ENCODE measurements at places on chromosomes 1 and 21.
A peak's percentile ranks its signal among the peaks of the same experiment; 100 is the strongest.

- no peak for ATAC-seq
Observed at GRCh38 chr1:226590614-226591013, 42.0 kb downstream of the STUM start.

DNA sequence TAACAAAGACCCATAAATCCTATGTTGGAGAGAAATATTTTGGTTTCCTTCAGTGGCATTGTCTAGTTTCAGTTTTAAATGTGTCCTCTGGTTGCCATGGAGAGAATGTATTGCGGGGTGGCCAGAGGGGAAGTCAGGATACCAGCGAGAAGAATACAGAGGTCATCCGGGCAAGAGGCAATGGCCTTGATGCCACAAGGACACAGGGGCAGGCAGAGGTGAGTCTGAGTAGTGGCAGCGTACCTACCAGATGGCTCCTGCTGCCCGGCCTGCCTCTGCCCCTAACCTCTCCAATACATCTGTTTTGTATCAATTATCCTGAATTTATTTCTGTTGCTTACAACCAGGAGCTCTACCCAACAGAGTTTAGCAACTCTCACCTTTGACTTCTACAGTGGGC, 14.9 kb downstream of the KLHDC7A start:
- no peak for ATAC-seq

DNA sequence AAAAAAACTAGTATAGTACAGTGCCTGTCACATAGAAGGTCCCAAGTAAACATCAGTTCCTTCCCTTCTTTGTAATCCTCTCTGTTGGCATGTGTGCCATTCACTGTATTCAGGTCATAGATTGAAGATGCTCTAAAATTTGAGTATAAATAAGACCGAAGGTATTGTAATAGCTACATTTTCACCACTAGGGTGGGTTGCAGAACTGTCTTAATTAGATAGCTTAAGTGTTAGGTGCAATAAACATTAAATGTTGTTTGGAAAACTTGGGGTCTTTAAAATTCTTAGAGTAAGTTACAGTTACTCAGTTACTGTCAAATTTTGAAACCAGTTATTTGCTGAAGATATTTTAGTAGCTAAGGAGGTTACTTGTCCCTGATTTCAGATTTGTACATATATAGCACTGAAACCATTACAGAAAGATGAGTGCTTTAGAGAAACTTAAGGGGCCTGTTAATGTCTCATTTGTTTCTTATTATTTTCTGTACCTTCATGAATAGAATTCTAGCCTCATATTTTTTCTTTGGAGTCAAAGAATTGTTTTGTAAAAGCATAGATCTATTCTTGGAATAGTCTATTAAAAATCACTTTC, 24.3 kb downstream of the PER3 start:
- no peak for ATAC-seq

GRCh38 chr1:222896630-222897526, 82.0 kb downstream of the DISP1 start:
- peak; percentile 62 for ATAC-seq

GRCh38 chr1:93416183-93416582, 31.7 kb upstream of the FNBP1L start:
- no peak for ATAC-seq

- no peak for ATAC-seq
Observed at GRCh38 chr1:31441970-31442647, 29.1 kb downstream of the SERINC2 start.

GRCh38 chr1:169271098-169271497, 96.5 kb downstream of the NME7 start:
- ATAC-seq = no peak

GRCh38 chr21:45788198-45788597, 144.7 kb downstream of the PCBP3 start:
- ATAC-seq = no peak

- ATAC-seq = no peak
Observed at GRCh38 chr21:29394051-29394450, 95.3 kb downstream of the BACH1 start.

GRCh38 chr1:83530506-83530905, 468.4 kb downstream of the TTLL7 start:
- ATAC-seq = no peak

DNA sequence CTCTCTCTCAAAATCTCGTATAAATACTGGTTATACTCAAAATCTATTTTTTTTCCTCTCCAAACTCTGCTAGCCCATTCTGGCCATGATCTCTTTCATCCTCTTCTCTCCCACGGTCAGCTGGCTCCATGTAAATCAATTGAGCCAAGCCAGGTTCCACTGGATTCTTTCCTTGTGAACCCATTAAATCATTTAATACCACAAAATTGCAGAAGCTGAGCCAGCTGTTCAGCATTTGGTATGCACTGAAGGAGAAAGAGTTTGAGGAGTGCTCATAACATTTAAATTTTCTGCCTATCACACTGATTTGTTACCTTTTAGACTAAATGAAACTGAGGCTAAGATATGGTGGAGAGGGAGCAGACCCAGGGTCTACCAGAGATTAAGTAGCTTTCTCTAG, 29.1 kb upstream of the TADA1 start:
- ATAC-seq = no peak

DNA sequence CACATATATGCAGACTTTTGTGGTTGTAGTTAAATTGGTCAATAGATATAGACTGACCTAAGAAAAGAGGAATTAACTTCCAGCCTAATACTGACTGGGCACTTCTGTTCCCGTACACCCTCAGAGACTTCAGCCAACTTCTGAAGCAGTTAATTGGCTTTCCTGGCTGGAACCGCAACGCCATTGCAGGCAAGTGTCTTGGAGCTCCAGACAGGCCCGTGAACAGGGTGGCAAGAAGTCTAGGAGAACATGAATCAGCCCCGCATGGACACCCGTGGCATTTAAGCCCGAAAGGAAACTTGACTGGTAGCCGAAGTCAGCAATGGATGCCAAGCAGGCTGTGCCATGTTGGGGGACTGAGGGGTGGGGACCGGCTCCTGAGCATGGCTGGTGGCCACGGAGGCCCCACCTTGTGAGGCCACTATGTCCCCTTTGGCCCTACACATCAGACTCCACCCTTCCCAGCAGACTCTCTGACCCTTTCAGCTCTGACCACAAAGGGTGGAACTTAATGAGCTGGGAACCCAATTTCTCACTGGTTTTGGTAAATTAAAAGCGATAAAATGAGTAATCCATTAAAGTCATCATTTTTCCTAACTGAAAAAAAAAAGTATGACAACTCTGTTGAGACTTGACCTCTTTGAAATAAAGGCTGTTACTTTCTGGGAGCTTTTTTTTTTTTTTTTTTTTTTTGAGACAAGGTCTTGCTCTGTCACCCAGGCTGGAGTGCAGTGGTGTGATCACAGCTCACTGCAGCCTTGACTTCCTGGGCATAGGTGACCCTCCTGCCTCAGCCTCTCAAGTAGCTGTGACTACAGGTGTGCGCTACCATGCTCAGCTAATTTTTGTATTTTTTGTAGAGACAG, 54.1 kb downstream of the RUNX1 start:
- peak; percentile 54 for ATAC-seq

- no peak for ATAC-seq
Observed at GRCh38 chr1:154413177-154413783, 8.1 kb downstream of the IL6R start.
